NCI-H2227 treated with DMSO at 0.1 percent for 48 hours (cell line): ENCODE measurements at places on chromosomes 3 and 15.

DNA sequence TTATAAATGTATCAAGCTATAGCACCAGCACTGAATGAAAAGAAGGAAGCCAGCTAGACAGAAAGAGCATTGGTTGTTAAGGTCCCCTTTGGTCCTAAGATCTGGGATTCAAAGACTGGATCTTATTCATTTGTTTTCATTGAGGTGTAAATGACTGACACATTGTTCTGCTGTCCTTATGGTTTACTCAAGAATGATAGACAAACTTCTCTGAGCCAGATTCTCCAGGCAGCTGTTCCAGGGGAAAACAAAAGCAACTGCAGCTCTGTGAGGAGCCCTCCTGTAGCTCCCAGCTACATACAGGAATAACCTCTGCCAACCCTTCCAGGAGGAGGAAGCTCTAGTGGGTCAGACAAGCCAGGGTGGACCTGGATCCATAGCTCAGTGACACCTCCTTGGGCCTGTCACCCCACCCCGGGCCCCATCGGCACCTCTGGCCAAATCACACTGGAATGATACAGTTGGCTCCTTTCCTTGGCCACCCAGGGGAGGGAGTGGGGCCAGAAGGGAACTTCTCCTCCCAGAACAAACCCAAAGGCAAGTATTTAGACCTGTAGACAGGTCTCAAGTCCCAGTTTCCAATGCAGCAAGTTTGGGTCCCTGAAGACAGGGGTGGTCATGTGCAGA lies 57.8 kb downstream of the ZNF621 start:
- no peak for DNase-seq

DNA sequence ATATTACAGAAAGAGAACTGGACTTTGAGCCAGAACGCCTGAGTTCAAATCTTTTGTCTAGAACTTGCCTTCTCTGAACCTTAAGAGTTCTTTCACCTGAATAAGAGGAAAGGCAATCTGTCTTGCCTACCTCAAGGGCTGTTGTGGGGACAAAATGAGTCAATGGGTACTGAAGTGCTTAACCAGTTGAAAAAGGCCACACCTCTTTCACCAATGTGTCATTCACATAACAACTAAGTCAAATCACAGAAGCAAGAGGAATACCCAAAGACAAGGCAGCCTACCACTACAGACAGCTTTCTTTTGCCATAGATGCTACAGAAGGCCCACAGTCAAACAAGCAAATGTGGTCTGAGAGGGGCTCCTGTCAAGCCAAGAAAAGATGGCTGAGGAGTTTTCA lies 39.7 kb downstream of the NBEAL2 start:
- DNase-seq, result no peak

- DNase-seq, result no peak
These were observed 15.2 kb downstream of the RFTN1 start for GRCh38 chr3:16498130-16498890.

DNA sequence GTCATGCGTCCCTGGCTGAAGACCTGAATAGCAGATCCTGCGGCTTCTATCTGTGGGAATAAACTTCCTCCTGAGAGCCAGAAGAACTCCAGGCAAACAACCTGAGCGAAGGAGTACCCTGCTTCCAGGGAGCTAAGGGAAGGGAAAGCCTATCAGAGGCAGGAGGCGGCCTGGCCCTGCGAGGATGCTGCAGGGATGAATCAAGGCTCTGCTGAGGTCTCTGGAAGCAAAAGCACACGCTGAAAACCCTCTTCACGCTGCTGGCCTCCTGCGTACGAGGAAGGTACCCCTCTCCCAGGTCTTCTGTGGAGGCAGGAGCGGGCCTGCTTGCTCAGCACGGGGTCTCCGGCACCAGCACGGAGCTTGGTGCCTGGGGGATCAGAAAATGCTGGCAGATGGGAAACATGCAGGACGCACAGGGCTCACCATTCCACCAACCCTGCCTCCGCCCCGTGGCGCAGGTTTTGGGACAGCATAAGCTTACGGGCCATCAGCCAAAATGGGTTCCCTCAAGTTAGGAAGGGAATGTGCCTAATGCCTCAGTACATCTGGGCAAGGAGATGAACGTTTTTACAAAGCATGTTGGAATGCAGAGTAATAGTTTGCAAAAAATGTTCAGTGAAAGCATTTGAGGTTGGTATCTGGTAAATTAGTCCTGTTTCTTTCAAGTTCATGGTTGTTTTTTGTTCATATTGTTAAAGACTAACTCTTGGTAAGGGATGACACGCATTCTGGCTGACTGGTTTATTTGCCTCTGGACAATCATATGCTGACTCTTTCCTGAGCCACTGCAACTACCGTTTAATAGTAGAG lies 72.3 kb downstream of the CHSY1 start:
- DNase-seq, result no peak

DNA sequence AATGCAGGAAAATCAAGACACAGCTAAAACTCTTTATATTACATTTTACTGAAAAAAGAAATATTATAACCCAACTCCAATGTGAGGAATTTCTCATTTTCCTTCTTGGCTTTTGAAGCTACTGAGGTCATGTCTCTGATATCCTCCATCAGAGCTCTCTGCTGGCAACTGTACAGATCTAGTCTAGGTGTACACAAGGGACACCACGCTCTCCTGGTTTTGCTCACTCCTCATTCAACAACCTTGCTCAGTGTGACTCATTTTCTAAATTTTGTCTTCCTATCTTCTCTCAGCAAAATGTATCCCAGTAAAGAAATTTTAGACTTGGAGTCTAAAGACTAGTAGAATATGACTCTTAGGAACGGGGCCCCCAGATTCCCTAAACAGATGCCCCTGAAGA lies 144.3 kb downstream of the KCNMB2 start:
- DNase-seq, result no peak

- DNase-seq, result no peak
These were observed 607.1 kb upstream of the BCHE start for GRCh38 chr3:166444336-166444735.

- DNase-seq, result no peak
These were observed 4.5 kb downstream of the UROC1 start for GRCh38 chr3:126512916-126513650.

GRCh38 chr3:43641306-43642114 lies 19.7 kb upstream of the ANO10 start:
- no peak for DNase-seq

DNA sequence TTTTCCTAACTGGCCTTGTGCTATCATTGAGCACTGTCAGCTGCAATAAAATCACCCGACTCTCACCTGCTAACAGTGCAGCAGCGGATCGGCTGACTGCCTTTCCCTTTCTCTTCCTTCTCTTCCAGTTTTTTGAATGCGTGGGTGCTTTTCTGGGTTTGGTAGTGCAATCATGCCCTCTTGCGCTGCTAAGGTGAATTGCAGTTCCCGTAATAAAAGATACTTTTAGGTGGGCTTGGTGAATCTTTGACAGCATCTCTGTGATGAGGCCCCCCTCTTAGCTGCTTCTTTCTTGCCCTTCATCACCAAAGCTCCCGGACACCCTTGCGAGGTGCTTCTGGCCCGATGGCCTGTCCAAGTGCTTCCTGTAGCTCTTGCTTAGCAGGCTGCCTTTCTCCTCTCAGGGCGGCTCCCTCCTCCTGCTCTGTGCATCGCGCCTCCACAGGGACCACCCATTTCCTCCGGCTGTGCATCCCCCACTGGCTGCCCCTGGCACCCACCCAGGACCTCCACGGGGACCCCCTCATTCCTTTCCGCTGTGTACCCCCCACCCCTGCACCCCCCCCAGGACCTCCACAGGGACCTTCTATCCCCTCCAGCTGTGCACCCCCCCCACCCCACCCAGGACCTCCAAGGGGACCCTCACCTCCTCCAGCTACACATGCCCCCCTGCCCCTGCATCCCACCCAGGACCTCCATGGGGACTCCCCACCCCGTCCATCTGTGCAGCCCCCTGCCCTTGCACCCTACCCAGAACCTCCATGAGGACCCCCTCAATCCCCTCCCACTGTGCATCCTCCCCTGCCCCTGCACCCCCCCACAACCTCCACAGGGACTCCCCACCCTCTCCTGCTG lies 50.8 kb upstream of the RPL32 start:
- peak; percentile 72 for DNase-seq

DNA sequence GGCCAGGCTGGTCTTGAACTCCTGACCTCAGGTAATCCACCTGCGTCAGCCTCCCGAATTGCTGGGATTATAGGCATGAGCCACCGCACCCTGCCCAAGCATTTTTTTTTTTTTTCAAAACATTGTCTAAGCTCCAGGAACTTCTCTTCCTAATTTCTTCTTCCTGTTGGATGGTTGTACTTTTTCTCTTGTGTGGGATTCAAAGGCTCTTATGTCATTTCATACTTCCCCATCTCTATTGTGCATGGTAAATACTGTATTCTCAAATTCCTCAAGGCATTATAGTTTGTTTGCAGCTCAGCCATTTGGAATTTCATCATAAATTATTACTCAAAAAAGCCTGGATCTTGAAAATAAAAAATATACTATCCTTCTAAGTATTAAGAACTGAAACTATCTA lies 199.1 kb upstream of the GADL1 start:
- no peak for DNase-seq

DNA sequence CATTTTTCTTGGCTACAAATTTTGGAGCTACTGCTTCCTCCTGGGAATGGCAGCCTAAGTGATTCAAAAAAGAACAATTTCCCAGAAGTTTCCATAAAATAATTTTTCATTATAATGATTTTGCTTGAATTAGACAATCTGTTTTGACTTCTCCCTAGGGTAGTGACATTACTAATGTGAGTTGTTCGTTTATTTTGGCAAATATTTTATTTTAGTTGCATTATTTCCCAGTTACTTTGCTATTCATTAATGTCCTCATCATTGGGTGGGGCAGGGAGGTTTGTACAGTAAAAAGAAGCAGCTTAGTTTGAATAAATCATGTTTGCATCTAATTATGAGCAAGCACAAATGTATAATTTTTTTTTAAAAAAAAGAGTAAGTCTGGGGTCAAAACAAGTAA lies 686.6 kb downstream of the ROBO2 start:
- no peak for DNase-seq

DNA sequence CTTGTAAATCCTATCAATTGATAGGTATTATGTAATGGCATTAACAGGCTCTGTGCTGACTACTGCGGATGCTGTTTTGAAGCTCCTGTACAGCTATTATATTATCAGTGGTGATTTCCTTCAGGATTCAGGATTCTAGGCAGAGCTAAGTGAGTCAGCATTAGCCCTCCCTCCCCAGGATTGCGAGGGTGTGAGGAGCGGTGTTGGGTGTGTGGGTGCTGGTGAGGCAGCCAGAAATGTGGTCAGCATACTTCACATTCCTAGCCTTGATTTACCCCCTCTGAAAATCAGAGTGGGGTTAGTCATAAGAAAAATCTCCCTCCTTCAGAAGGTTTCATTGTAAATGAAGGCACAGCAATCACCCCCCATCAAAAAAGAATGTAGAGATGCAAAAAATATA lies 72.5 kb downstream of the SNTN start:
- no peak for DNase-seq
